ENCODE measurements at places on chromosomes 16 and 17. TPM values are rescaled to one million over a fixed set of nuclear protein-coding genes. Genes with fewer than 3 reads are reported as not detected.
A peak's percentile ranks its signal among the peaks of the same experiment; 100 is the strongest.

The NR1D1 gene
- 2.6 TPM for total RNA-seq

The CES5A gene
- total RNA-seq, result not detected

The CDH3 gene
- 3.2 TPM for total RNA-seq

The GOT2 gene
- 105 TPM for total RNA-seq

The KRTAP4-4 gene
- total RNA-seq, result not detected

The KRTAP4-3 gene
- total RNA-seq, result not detected

The NHERF2 gene
- 78.8 TPM for total RNA-seq

DNA sequence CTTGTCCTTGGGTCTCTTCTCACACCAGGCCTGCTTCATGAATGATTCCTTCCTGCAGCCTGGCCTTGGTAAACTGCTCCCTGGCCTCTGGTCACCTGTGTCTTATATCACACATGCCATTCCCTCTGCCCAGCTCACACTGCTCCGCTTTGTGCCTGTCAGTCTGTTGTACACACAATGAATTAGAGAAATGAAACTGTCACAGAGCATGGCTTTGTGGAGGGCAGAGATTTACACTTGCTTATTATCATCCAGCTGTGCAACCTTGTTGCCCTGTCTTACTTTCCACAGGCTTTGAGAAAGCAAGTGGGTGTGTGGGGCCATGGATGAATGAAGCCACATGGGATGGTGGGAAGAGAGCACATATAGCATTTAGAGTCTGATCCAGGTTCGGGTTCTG lies 22.4 kb downstream of the ALDH3A2 start:
- DNase-seq, result no peak

- DNase-seq, result no peak
Observed at GRCh38 chr17:16293931-16294330, 59.3 kb downstream of the CENPV start.

GRCh38 chr17:27544350-27545131 lies 86.4 kb upstream of the LGALS9 start:
- DNase-seq, result no peak

DNA sequence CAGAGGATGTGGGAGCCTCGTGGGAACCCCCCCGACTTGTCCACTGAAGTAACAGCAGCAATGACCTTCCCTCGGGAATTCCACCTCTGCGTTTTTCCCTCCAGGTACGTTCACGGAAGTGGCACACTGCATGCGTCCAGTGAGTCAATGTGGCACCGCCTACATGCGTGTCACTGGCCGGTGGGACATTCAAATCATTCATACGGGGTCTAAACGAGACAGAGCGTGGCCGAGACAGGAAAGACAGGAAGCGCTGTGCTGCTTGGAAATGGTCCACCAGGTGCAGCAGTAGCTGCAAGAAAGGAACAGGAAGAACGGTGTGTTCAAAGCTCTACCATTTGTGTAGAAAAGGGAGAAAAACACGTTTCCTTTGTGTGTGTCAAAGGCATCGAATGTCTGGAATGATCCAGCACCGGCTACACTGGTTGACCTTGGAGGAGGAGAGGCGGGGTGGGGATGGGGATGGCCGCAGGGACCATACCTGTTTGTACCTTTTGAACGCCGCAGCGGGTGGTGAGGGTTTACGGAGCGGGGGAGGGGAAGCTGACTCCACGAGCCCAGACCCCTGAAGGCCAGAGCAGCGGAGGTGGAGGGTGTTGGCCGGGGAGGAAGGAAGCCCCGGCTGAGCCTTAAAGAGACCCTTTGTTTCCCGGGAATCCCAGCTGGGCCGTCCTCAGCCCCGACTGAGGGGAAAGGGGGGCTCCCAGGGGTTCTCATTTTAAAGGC lies 1.7 kb upstream of the PGAP6 start:
- no peak for DNase-seq

DNA sequence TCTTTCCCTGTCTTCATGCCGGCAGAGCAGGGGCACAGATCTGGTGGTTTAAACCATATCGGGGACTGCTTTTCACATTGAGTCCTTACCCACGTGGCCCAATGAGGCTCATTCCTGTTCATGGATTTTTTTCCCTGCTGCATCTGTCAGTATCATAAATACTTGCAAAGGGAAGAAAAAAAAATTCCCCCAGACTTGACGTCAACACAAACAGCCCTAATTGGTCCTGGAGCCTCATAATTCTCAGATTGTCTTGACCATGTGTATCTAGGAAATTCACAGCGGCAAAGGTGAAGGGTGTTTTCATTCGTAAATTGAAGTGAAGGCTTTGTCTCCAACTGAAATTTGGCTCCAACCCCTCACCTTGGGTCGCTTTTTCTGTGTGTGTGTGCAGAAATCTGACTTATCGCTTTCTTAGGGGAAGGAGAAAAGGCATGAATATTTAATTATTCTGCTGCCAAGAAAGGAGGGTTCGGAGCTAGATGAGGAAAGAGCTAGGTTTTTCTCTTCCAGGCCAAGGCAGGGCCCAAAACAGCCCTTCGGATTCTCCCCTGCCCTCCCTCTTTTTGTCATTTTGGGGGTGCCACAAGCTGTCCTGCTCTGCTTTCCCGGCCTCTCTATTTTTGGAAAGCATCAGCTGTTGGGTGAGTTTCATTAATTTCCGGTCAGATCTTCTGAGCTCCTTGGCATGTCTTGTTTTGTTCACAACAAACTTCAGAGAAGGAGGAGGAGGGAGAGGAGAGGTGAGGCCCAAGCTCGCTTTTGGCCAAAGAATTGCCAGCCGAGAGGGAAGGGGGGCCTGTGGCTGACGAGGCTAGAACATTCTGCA lies 17.8 kb upstream of the CIBAR2 start:
- no peak for DNase-seq

DNA sequence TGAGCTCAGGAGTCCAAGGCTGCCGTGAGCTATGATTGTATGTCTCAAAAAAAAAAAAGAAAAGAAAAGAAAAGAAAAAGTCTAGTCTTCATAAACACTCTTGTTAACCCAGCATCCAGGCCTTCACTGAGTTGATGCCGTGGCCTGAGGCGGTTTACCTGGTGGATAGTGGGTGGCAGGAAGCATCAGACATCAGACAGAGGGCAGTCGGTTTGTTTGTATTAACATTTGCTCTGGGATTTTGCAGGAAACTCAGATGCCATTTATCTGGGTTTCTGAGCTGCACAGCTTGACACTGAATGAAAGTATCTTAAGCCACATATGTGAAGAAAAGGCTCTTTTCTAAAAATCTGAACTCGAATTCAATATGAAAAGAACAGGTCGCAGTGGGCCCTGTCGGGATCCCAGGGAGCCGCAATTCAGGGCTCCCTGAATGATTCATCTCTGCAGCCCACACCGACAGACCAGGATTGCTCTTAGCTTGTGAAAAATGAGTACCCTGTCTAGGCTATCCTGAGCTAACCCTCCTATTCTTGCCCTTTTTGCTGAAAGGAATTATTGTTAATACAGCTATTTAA lies 1.1 kb upstream of the DBNDD1 start:
- no peak for DNase-seq

DNA sequence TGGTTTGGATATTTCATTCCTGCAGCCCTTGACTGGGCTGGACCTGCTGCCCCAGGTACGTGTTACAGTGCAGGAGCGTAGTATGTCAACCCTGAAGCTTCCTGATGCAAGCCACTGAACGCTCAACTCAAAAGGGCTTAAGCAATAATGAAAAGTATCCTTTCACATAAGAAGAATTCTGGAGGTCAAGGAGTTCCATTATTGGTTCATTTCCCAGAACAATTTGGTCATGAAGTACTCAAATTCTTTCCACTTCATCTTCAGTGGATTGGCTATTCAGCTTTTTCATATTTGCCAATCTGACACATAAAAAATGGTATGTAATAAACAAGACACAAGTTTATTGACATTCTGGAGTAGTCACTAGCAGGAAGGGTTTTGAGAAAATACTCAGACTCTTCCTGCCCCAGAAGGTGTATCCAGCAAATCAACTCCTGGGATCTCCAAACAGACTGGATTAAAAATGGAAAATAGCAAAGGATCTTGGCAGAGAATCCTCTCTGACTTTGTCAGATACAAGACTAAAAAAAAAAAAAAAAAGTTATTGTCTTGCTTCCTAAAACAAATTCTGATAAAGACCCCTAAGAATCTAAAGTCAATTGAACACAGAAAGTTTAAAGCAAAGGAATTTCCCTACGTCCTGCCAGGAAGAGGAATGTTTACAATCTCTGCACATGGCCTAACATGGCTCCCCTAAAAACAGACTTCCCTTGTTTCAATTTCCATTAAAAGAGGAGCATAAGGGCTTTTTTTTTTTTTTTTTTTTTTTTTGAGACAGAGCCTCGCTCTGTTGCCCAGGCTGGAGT lies 37.5 kb upstream of the WSB1 start:
- DNase-seq, result no peak

DNA sequence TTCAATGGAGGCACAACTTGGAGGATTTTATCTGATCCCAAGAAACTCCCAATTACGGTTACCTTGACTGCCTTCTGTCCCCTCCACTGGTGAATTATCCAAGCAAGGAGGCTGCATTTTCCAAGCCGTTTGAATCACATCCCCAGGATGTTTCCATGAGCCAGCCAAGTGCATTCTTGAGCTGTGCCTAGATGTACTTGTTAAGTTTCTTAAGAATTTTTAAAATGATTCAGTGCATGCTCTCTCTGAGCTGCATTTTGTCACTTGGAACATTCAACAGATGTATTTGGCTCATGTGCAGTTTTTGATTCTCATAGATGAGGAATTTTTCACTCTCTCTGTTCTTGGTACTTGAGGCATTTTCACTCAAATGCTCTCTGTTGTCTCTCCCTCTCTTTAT lies 202.6 kb upstream of the MYOCD start:
- no peak for DNase-seq

- no peak for DNase-seq
Observed at GRCh38 chr17:31388351-31388750, 3.1 kb upstream of the RAB11FIP4 start.

DNA sequence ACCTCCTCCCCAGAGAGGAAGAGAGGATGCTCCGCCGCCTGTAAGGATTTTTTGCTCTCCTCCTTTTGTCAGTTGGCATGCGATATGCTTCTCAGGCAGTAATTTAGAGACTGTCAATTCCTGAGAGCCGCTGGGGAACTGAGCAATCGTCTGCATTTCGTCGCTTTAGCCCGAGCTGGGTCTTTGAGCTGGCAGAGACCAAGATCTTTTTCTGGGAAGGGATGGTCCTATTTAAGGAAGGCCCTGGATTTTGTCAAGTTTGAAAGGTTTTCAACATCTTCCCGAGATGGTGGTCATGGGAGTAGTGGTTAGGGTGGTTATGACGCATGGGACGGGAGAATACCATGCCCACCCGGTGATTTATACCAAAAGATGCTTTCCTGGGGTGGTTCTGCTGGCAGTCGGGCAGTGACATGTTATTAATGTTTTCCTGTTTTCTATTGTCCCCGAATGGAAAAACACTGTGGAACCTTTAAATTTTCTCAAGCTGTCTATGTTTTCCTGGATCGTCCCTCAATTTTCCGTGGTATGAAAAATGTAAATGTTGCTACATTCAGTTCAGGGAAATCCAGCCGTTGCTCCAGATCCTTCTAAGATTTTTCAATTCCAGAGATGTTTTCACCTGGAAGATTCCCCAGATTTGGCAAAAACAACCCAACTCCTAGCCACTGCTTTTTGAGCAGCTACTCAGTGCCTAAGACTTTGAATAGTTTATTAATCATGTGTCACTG lies 586.4 kb downstream of the MAF start:
- DNase-seq, result no peak

DNA sequence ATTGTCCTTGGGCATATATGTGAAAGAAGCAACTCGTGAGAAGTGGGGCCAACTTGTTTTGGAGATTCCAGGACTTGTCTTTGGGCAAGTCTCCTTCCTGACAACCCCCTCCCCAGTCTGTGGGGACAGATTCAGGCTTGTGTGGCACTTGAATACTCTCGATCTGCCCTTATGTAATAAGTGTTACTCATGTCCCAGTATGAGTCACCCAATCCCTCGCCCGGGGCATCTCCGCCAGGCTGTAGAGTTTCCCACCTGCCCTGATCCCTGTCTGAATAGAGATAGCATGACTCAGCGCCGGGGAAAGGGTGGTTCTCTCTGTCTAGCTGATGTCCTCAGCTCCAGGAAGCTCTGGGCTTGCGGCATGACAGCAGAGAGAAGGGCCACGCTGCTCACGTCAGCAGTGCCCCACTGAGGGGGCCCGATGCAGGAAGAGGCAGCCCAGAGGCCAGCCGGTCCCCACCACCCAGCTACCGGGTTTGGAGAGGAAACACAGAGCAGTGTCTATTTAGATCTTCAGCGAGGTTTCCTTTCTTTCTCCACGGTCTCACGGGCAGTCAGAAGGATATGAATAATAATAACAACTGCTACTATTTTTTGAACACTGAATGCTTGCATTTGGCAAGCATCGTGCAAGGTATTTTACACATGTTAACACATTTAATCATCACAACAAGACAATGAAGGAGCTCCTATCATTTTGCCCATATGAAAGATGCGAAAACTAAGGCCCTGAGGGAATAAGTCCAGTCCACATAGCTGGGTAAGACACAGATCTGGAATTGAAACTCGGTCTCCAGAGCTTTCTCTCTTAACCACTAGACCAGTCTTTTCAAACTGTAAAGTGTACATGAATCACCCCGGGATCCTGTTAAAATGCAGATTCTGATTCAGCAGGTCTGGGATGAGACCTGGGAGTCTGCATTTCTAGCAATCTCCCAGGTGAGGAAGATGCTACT lies 426.7 kb upstream of the MAF start:
- DNase-seq, result peak; percentile 15

DNA sequence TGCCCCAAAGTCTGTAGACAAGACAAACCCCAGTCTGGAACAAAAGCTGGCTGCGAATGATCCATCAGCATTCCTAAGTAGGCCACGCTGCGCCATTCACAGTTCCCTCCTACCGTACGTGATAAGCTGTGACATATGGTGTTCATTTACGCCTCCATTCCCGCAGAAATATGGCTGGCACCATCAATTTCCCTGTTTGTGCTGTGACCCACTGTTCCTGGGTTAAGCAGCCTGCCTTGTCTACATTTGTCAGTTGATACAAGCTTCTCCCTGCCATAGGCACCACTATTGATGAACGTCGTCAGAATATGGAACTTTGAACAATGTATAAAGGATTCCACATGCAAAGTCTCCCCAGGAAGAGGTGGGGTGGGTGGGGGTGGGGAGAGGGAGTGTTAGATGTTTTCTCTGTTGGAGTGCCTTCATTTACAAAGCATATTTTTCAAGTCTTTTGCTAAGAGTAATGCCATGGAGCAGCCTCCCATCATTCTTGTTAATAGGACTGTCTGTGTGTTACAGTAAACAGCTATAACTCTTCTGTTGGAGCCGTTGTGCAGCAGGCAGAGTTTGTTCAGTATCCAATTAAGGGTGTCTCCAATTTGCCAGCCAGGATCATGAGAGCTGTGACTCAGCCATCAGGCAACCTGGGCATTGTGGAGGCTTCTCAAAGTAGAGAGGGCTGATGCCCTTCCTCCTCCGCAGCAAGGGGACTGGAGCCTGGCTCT lies 294.6 kb downstream of the TMEM114 start:
- DNase-seq, result no peak

GRCh38 chr16:6955303-6955702 lies 377.3 kb upstream of the RBFOX1 start:
- DNase-seq, result no peak

GRCh38 chr16:54554581-54554980 lies 268.0 kb upstream of the IRX3 start:
- DNase-seq, result no peak

- DNase-seq, result peak; percentile 57
Observed at GRCh38 chr17:50206604-50207293, 5.3 kb upstream of the COL1A1 start.

Data from endothelial cell (in vitro differentiated cells).